ENCODE measurements at places on chromosomes 7 and 10. TPM values are rescaled to one million over a fixed set of nuclear protein-coding genes. Genes with fewer than 3 reads are reported as not detected.

Gene APBB1IP
- 9.2 TPM for total RNA-seq

DNA sequence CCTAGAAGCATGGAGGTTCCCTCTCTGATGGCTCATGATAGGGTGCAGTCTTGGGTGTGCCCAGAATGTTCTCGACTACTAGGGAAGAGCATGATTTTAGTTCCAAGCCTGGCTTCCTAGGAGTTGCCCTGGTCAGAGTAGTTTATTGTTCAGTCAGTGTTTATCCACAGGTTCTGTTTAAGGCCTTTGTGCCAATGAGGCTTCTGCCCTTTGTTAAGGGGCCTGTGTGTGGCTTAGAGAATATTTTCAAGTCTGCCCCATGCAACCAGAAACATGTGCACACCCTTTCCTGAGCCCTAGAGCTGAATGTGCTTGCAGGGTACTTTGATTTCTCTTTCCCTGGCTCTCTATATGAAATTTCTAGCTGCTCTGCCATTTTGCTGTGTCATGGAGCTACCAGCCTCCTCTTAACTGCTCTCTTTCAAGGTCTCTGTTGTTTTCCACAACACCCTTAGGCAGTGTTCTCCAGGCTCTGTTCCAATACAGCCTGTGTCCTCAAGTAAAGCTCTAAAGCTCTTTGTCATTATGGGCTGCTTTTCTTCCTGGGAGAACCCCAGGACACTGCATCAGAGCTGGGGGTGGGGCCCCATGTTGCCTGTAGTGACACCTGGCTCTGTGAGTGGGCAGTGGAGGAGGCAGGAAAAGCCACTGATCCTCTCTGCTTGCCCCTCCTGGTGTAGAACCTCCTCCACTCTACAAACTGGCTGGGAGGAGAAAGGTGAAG, 34.1 kb upstream of the TSPAN33 start:
- no peak for DNase-seq

GRCh38 chr10:13913897-13914296, 327.1 kb downstream of the PRPF18 start:
- DNase-seq, result no peak

DNA sequence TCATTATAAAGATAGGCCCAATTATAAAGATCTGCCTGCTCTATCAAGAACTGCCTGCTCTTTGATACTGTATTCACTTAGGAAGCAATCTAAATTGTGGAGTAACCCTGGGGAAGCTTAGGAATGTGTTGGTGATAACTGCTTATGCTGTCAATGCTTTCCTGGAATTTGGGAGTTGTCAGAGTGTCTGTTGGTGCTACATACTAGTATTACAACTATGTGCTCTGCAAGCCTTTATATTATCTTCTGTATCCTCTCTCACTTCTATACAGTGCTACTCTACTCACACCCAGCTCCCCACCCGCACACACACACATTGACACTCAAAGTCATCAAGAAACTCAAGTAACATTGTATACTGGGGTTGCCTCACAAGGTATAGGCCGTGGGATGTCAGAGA, 6.1 kb downstream of the ZNF277 start:
- DNase-seq, result no peak

DNA sequence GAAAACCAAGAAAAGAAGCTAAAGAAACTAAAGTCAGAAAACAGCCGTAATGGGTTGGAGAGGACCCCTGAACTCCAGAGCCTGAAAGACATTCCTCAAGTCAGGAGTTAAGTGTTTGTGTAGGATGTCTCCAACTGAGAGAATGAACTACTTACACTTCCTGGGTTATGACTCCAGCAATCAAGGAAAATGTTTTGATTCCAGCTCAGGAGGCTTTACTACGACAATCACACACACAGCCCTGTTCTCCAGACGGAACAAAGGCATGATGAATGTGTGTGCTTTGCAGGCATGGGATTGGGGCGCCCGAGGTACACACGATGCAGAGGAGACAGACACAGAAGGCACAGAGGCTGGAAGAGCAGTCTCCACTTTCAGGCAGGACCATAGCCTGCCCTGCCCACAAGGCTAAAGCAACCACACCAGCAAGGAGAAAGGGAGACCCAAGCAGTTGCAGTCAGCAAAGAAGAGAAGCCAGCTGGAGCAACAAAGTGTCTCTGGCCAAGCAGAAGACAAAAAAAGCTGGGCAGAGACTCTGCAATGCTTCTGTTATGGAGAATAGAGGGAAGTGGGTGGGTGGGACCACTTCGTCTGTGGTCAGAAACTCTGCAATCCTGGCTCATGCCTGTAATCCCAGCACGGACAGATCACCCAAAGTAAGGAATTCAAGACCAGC, 89.1 kb downstream of the GRB10 start:
- DNase-seq, result no peak

- no peak for DNase-seq
These were observed 107.1 kb upstream of the FAM20C start for GRCh38 chr7:85074-85882.

DNA sequence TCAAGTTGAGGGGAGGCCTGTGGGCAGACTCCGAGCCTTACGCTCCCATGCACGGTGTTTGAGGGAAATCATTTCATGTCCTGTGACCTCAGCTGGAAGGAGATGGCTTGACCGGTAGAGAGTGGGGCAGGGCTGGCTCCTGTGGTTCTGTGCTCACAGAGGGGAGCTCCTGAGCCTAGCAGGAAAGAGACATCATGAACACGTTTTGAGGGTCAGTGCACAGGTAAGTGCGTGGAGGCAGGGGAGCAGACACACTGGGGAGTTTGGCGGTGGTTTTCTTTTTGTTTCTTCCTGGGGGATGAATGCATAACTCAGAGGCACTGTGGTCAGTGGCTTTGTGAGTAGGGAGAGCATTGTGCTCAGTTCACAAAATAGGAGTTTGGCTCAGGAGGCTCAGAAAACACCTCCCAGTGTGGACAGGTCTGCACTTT, 22.5 kb downstream of the ADCY1 start:
- DNase-seq, result no peak

- no peak for DNase-seq
These were observed 10.7 kb downstream of the APBB1IP start for GRCh38 chr10:26448706-26449435.

Data from thoracic aorta (tissue), 2 donors.